ENCODE measurements at places on chromosomes 13 and 19. TPM values are rescaled to one million over a fixed set of nuclear protein-coding genes. Genes with fewer than 3 reads are reported as not detected.

The ZNF227 gene
- total RNA-seq: 17.1 TPM

The CEACAM4 gene
- total RNA-seq: not detected

The EPSTI1 gene
- total RNA-seq: 2.7 TPM

The CAMSAP3 gene
- total RNA-seq: not detected

The PRKCG gene
- total RNA-seq: not detected

The CEBPG gene
- total RNA-seq: 31.8 TPM

The ZNF613 gene
- total RNA-seq: 8.0 TPM

The RNF225 gene
- total RNA-seq: not detected

The CCDC194 gene
- total RNA-seq: not detected
